ENCODE measurements at places on chromosomes 7 and 10.

DNA sequence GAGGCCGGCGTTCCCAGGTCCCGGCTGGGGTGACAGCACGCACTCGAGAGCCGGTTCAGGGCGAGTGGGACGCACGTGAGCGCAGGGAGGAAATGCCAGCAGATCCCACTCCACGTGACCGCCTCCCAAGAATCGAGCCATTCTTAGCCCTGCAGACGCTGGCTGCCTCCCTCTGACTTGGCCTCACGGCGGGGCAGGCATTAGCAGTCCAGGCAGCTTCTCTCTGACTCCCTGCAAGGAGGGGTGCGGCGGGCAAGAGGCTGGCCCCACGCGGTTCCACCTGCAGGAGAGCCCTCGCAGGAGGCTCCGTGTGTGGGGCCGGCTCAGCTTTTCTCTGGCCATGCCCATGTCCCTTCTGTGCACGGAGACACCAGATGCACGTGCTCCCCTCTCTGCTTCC is 10.1 kb downstream of the GPR146 start:
- no peak for DNase-seq

DNA sequence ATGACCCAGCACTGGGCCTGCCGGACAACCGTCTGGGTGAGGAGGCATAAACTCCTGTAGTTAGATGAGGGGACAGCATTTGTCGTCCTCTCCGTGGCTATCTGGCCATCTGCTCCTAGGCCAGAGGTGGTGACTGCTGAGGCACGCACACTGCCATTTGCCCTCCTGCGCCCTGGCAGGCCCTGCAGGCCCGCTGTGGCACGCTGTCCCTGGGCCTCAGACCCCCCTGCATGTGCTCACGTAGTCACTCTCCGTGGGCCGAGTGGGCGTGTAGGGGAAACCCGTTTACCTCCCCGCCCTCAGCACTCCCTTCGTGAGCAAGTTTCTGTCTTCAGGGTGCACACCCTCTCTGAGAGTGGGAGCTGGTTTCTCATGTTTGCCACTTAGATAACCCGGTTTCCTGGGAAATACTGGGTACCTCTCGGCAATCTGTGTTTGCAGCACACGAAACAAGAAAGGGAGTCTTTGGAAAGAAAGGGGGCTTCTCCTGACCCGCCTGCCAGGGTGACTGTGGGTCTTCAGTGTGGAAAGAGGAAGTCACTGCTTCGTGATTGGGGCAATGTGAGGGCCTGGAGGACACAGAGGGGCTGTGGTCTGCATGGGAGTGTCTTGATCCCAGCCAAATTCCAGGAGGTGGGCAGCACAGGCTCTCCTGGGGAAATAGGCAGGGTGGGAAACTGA is 10.8 kb downstream of the ADAMTS14 start:
- no peak for DNase-seq

GRCh38 chr10:24439935-24440334 is 231.0 kb downstream of the KIAA1217 start:
- no peak for DNase-seq

DNA sequence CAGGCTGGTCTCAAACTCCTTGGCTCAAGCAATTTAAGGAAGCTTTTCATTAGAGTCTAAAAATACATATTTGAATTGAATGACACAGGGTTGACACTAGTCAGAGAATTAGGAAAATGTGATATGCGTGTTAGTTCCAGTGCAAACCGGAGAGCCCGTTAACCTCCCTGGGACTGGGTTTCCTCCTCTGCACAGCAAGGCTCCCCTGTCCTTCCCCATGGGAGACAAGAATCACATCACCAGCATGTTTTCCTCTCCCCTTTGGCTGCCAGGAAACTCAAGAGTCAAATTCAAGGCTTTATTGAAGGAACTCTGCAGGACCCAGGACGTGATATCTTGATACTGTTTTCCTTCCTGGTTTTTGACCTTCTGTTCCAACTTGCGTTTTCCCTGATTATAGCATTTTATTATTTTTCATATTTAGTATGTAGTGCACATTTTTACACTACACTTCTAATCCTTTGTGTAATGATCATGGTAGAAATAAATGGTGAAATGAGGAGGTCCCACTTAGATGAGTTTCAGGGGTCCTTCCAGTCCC is 24.9 kb downstream of the GSTO2 start:
- DNase-seq: no peak

DNA sequence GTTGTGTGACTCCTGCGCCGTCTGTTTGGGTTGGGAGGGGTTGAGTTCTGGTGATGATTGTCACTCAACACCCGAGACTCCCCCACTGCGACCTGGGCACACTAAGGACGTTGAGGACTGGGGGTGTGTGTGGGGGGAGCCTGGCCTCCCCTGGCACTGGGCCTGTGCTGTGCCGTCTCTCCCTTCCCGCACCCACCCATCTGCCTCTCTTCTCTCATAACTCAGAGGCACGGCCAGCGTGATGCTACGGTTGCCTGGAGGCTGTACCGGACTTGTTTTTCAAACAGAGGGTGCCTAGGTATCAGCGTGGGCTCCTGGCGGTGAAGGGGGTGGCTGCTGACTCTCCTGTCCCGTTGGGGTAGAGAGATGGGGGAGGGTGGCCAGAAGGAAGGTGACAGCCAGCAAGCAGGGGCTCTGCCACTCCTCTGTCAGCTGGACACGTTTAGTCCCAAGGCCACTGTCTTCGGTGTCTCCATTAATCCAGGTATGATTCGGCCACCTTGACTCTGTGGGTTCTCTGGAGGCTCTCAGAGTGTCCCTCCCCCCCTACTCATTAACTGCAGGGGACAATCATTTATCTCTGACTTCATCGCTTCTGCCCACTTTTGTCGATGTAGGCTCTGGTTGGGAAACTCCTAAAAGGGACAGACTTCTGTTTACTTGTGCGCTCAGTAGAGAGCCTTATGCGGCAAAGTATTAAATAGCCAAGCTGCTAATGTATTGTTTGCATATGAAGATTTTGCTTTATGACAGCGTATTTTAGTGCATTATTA is 56.5 kb upstream of the PFKFB3 start:
- no peak for DNase-seq
